ENCODE measurements at places on chromosomes 3 and 15.

GRCh38 chr3:6717026-6717943 lies 143.6 kb upstream of the GRM7 start:
- no peak for DNase-seq

- DNase-seq: no peak
Measured at GRCh38 chr3:179068779-179069530, 2.7 kb downstream of the ZMAT3 start.

DNA sequence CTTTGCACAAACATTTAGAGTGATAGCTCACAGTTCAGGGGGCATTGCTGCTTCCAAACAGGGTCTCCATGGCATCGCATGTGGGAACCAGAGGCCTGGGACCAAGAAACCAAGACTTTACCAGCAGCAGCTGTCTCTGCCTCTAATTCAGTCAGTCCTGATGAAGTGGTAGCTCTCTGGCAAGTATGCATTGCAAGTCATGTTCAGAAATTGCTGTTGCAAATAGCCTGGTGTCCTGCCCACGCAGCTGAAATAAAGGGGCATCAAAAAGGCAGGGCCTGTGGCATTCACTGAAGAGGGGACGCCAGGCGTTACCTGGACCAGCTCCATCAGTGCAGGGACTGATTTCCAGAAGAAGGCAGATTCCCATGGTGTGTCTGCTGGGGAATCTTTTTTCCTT lies 121.3 kb downstream of the CD47 start:
- DNase-seq: no peak

DNA sequence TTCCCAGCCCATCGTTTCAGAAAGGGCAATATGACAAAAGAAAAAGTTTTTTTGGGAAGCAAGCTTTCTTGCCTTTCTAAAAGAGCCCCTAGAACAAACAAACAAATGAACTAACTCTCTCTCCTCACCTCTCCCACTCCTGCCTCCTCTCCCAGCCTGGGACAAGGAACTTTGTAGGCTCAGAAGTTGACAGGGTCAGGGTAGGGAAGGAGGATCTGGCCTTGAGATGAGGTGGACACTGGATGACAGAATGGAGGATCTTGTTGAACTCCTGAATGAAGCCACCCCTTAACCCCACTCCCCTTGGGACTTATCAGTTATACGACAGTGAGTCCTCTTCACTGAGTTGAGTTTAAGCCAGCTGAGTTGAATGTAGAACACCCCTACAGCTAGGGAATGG lies 1.6 kb upstream of the ITGA11 start:
- no peak for DNase-seq
